Fibroblast of the aortic adventitia (primary cell): ENCODE measurements at places on chromosomes 6 and 20.

GRCh38 chr6:28907394-28907793 lies 16.4 kb downstream of the TRIM27 start:
- DNase-seq, result peak; percentile 69

DNA sequence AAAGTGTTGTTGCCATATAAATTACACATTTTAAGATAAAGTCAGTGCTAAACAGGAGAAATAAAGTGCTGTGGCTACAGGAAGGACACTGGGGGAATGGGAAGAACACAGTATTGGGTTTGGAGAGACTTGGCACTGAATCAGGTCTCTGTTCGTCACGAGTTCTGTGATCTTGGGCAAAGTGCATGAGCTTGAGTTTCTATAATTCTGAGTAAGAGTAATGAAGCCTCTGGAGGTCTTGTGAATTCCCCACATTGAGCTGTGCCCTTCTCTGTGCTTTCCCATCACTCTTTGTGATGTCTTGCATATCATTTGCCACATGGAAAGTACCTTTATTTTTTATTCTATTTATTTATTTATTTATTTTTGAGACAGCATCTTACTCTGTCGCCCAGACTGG lies 16.8 kb upstream of the EEF1A1 start:
- no peak for DNase-seq

- peak; percentile 80 for DNase-seq
Observed at GRCh38 chr6:136113736-136114173, 136.4 kb downstream of the MTFR2 start.

DNA sequence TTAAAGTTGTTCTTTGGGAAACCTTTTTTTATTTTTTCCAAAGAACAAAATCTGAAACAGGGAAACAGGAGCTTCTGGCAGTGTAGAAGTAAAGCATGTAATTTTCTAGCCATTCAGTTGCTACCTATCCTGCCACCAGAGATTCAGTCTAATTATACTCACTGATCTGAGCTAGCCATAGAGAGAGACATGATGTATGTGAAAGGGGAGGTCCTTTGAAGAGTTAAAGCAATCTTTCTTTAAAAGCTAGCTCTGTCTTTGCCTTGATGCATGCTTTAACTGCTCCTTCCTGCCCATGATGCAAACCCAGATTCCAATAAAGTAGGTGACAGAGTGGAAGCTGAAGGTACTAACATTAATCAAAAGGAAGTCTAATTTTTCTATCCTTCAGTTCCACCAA lies 114.1 kb upstream of the GRIK2 start:
- no peak for DNase-seq

GRCh38 chr6:35259948-35260590 lies 534 bp downstream of the ZNF76 start:
- DNase-seq, result peak; percentile 41

DNA sequence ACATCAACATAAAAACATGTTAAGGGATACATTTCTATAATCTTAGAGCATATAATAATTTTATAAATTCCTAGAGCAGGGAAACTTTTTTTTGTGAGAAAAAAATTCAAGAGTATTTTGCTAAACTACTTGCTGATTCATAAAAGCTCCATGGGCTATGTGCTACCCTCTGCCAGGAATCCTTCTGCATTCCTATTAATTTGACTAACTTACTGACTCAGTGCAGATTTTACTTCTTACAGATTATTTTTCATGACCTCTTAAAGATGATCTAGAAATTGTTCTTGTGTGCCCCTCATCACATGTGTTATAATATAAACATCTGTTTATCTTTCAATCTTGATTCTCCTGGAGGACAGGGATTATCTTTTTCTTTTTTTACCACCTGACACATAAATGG lies 5.7 kb downstream of the VTA1 start:
- peak; percentile 73 for DNase-seq

DNA sequence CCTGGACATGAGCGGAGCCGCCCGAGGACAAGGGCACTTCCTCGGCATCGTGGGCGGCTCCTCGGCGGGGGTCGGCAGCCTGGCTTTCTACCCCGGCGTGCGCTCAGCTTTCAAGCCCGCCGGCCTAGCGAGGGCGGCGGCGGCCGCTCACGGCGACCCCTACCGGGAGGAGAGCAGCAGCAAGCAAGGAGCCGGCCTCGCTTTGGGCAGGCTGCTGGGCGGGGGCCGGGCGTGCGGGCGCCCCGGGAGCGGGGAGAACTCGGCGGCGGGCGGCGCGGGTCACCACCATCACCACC lies 6.7 kb downstream of the PRDM13 start:
- no peak for DNase-seq

GRCh38 chr6:85136310-85136709 lies 313.6 kb upstream of the NT5E start:
- no peak for DNase-seq

GRCh38 chr6:85751374-85752055 lies 108.8 kb upstream of the SYNCRIP start:
- no peak for DNase-seq

GRCh38 chr6:100001915-100002388 lies 7.9 kb upstream of the MCHR2 start:
- peak; percentile 68 for DNase-seq

DNA sequence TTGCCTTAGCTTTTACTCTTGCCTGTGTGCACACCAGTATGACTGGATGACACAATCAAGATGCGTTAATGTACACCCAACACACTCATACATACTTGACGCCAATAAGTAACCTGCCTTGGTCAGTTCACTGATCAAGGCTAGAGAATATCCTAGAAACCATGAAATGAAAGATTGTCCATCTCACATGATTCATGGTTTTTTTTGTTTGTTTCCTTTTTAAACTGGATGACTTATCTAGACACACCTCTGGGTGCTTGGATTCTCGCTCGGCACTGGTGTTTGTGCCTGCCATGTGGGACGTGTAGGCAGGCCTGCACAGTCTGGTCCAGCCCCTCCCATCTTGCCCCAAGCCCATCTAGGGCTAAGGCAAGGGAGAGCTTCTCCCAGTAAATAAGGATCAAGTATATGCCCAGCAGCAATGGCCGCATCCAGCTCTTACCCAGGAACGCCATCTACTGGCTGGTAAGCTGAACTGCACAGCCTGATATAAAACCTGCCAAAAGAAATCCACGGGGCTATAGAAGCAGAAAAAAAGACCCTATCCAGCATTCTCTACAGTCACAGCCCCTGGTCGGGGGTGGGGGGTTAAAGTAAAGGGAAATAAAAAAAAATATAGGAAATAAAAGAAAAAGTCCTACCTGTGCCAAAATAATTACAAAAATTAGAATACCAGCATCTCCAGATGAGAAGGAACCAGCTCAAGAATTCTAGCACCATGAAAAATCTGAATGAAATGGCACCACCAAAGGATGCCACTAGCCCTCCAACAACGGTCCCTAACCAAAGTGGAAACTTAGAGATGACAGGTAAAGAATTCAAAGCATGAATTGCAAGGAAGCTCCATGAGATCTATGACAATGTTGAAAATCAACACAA lies 73.3 kb downstream of the OTOR start:
- DNase-seq, result peak; percentile 55

- DNase-seq, result peak; percentile 90
Observed at GRCh38 chr20:50027611-50028105, 44.9 kb downstream of the SNAI1 start.

DNA sequence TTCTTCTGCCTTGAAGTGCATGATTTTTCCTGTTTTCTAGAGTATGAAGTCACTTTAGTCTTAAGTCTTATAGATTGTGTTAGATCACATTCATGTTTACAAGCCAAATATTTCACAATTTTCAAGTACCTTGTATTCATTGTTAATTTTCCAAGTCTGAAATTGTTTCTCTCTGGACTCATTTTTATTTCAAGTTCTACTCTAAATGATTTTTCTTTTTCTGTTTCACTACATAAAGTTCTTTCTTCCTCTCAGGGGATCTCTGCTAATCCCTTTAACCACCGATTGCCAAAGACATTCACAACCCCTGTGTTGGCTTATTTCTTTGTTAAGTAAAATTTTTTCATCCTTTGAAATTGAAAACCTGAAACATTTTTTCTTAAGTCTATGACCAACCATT lies 805.7 kb downstream of the KIF16B start:
- DNase-seq, result no peak

- DNase-seq, result no peak
Observed at GRCh38 chr6:34468378-34468892, 2.6 kb downstream of the PACSIN1 start.

DNA sequence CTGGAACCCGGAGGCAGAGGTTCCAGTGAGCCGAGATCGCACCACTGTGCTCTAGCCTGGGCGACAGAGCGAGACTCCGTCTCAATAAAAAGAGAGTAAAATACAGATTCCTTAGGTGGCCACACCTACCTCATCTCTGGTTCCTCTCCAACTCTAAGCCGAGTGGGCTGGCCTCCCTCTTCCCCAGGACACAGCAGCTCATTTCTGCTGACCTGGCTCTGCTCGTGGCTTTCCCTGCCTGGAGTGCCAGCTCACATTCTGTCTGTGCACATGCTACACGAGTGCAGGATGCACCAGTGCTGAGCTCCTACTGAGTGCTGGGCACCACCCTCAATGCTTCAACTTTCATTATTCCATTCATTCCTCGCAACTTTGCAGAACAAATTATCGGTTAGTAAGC lies 28.8 kb downstream of the EFCAB8 start:
- DNase-seq, result no peak

GRCh38 chr20:63150911-63151531 lies 64.9 kb downstream of the YTHDF1 start:
- no peak for DNase-seq

GRCh38 chr6:127791779-127792528 lies 108.9 kb downstream of the THEMIS start:
- DNase-seq, result no peak

DNA sequence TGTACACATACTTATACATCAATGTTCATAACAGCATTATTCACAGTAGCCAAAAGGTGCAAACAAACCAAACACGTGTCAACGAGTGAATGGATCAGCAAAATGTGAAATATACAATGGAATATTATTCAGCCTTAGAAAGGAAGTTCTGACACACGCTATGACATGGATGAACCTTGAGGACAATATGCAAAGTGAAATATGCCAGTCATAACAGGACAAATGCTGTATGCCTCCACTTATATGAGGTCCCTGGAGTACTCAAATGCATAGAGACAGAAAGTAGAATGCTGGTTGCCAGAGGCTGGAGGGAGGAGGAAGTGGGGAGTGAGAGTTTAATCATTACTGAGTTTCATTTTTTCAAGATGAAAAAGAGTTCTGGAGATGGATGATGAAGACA lies 37.8 kb upstream of the IGF2R start:
- DNase-seq, result no peak

DNA sequence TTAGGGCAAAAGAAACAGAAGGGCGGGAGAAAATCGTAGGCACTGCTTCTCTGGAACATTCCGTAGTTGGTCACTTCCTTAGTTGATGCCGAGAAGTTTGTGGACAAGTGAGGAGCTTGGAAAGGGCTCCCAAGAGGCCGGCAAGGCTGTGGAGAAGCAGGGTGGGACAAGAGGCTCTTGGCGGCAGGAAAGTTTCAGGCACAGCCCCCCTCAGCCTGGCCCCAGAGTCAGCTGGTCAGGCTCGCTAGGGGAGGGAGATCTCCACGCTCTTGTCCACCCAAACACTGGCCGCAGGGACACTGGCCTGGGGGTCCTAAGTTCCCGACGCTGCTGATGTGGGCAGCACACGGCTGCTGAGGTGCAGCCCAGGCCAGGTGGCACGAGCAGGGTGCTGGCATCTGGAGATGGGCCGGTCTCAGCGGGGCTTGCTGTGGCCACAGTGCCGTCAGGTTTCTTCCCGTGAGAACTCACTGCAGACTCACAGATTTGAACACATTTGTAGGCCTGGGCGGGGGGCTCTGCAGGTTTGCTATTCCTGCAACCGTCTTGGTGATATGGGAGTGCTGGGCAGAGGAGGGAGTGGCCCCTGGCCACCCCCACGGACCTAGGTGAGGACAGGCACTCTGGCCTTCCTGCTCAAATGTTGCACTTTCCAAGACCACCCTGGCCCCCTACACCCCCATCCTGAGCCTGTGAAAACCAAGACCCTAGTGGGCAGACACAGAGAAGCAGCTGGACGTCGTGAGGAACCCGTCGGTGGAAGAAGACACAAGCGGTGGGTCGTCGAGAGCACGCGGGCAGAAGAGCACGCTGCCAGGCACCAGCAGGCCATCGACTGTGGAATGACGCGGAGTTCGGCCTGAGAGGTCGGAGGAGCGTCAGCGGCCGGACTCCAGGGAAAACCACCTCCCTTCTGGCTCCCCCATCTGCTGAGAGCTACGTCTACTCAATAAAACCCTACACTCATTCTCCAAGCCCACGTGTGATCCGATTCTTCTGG lies 160.1 kb downstream of the ERMARD start:
- DNase-seq, result no peak

- peak; percentile 36 for DNase-seq
Observed at GRCh38 chr6:147283460-147283859, 79.2 kb downstream of the STXBP5 start.

- DNase-seq, result peak; percentile 25
Observed at GRCh38 chr20:10501402-10501801, 66.3 kb downstream of the SLX4IP start.

DNA sequence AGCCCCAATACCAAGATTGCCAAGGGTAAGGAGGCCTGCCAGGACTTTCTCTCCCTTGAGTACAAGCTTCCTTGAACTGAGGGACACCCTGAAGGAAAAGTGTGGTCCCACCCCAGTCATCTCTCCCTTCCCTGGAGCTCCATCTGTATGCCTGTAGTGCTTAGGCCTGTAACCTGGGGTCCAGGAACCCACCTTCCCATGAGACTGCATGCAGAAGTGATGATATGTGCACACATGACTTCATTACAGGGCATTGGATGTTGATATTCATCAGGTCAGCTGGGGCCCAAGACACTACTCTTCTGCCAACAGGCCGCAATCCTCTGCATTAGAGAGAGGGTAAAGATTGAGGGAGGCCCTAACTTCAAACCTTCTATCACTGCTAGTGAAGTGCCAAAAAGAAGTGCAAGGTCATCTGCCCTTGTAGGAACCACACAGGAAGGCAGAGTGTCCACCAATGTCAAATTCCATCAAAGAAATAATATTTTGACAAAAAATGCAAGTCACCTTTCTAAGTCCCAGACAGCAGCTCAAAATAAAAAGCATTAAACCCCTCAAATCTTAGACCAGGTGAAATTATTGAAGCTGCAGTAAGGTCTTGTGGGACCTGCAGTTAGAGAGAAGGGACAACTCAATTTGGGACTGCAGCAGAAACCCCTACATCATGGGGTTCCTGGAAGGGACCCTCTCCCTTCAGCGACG lies 5.1 kb downstream of the HLA-F start:
- no peak for DNase-seq

DNA sequence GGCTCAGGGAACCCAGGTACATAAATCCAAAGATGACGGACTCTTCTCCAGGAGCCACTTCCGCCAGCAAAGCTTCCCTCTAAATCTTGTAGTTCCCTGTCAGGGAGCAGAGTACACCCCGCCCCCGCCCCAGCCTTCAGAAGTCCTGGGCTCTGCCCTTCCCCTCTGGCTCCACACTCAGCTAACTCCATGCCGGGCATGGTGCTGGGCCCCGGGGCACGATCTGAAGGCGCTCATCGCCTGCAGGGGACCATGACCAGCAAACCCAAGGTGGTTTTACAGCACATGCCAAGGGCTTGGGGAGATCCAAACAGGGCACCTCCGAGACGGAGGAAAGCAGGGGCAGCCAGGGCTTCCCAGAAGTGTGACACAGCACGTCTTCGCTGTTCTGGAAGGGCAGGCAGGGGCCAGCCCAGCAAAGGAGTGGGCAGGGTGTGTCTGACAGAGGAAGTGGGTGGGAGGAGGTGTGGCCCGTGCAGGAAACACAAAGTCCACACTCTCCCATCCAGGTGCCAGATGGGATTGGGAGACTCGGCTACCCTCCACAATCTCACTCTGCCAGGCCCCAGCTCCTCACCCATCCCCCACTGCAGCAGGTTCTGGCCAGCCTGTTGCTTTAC lies 41.6 kb upstream of the SLC22A2 start:
- DNase-seq, result no peak
